ENCODE measurements at places on chromosomes 7 and 10. TPM values are rescaled to one million over a fixed set of nuclear protein-coding genes. Genes with fewer than 3 reads are reported as not detected.

WDR91 gene
- total RNA-seq = 8.3 TPM

COBL gene
- not detected for total RNA-seq

NUDT5 gene
- 33.2 TPM for total RNA-seq

SCART1 gene
- total RNA-seq = 2.1 TPM

PTPRZ1 gene
- total RNA-seq = not detected

SKIDA1 gene
- total RNA-seq = not detected

MYPN gene
- total RNA-seq = 14.5 TPM

OR2A42 gene
- 0.32 TPM for total RNA-seq

C10orf88 gene
- total RNA-seq = 15.0 TPM

PRKG1 gene
- 21.8 TPM for total RNA-seq

MSMB gene
- not detected for total RNA-seq

GRCh38 chr10:81428456-81429134 lies 446.4 kb upstream of the NRG3 start:
- DNase-seq = no peak

- DNase-seq = peak; percentile 99
These were observed 43.4 kb downstream of the HIPK2 start for GRCh38 chr7:139734395-139734794.

DNA sequence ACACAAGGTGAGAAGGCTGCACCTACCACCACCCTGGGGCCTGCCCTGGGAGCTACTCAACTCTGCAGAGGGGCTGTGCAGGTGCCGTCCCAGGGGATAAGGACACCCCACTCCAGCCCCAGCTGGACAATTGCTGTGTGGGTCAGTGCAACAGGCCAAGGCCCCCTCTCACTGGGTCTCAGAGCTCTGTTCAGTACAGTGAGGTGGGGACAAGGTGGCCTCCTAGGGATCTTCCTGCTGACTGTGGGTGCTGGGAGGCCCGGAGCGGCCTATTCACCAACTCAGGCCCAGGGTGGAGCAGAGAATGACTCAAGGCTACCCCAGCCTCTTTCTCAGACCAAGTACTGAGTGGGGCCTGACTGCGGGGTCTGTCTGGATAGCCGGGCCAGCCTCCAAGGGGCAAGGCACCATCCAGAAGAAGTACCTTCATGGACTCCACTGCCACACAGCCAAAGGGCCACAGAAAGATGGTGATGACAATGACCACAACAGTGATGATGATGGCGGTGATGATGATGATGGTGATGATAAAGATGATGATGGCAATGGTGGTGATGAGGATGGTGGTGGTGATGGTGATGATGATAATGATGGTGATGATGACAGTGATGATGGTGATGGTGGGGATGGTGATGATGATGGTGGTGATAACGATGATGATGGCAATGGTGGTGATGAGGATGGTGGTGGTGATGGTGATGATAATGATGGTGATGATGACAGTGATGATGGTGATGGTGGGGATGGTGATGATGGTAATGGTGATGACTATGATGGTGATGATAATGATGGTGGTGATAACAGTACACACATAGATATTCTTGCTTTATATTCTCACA lies 59.8 kb upstream of the DNAAF5 start:
- DNase-seq = no peak

DNA sequence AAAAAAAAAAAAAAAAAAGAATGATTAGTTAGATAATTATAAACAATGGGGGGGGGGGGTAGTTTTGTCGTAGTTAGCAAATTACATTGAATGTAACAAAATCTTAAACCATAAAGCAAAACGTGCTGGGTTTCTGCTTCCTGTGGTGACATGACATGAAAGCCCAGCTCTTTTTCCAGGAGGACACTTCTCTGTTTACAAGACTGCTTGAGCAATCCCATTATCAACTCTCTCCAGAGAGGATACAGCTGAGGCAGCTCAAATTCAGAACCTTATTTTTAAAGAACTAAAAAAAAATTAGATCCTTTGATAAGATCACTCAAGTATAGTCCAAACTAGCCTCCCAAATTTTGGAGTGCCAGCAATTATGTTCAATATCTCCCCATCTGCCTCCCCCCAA lies 58.6 kb downstream of the ADRB1 start:
- DNase-seq = peak; percentile 5

- peak; percentile 97 for DNase-seq
These were observed 77.6 kb downstream of the BICC1 start for GRCh38 chr10:58590152-58590840.

GRCh38 chr7:8783229-8783628 lies 349.8 kb downstream of the NXPH1 start:
- DNase-seq = no peak

- DNase-seq = no peak
These were observed 29.5 kb upstream of the DNAAF5 start for GRCh38 chr7:696812-697551.

GRCh38 chr10:80685355-80685754 lies 147.7 kb downstream of the SH2D4B start:
- DNase-seq = no peak

GRCh38 chr7:157016352-157017041 lies 6.0 kb upstream of the MNX1 start:
- DNase-seq = no peak

DNA sequence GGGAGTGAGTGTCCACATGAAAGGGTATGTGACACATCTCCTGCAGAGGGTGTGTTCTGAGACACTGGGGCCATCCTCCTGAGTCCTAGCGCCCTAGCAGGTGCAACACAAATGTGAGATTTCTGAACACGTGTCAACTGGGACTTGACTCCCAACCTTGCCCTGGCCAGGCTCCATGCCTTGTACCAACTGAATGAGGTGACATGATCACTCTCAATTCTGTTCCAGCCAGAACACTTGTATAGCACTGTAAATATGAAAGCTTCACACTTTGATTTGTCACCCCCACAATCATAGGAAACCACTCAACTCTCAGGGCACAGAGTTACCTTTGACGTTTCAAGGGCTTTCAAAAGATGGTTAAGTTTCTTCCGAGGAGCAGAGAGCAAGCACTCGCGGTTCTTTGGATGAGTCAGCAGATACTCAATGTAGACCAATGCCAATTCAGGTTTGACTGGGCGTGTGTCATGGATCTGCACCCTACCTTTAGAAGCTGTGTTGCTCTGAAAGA lies 48.6 kb downstream of the NCAPG2 start:
- no peak for DNase-seq

- peak; percentile 39 for DNase-seq
These were observed 106.3 kb downstream of the ATXN7L1 start for GRCh38 chr7:105769901-105770628.

DNA sequence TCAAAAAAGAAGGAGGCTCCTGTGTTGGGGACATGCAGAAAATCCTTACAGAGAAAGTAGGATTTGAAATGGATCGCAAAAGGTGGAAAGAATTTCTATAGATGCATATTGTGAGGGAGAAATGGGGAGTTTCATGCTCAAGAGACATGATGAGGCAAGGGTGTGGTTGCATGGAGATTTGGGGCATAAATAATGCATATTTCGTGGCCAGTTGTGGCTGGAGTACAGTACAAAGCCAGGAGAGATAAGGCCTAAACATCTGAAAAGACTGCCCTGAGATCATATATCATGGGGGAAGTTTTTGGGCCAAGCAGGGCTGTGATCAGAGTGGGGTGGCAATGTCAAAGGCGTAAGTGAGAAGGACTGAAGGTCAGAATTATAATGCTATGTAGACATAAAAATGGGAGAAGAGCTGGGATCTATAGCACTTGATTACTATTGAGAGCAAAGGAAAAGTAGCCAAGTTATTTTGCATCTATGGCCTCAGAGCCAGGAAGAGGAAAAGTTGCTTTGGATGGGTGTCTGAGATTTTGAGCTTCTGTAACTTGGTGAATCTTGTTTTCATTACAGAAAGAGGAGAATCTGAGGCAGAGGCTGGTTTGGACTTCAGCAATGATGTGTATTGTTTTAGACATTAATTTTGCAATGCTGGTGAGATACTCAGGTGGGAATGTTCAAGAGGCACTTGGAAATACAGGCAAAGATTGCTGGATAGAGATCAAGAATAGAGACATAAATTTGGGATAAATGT lies 166.6 kb downstream of the INHBA start:
- DNase-seq = no peak

DNA sequence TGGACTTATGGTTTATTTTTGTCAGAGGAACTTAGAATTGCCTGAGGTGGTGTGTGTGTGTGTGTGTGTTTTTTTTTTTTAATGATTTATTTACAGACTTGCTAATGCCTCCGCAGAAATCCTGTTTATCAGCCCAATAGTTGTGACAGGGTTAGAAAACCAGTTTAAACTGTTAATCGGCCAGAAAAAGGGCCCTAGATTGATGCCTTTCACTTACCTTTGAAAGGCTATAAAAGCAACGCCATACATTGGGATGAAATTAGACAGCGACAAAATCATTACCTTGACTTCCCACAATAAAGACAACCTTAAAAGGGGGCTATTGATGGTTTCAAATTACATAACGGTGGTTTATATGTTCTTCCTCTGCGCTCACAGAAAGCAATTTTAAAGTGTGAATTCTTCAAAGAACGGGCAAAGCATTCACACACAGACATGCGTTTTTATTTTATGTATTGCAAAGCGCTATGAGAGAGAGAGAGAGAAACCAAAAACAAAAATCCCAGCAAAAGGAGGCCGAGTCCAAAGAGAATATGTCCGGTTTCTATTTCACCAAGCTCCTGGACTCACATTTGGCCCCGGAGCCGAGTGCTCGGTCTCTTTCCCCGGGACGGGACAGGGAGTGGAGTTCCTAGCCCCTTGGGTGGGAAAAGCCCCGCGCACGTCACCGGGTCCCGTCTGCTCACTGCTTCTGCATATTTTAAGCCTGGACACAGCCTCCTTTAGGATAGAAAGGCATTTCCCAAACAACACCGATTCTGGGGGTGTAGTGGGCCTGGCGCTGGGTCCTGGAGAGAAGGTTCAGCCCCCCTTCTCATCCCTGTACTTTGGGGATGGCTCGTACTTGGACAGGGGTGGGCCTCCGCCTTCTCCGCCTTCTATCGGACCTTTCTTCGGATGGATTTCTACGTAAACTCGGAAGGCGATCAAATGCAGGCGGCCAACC lies 26.8 kb upstream of the VAX1 start:
- DNase-seq = peak; percentile 23

GRCh38 chr10:59234816-59235429 lies 58.5 kb downstream of the PHYHIPL start:
- DNase-seq = peak; percentile 72

DNA sequence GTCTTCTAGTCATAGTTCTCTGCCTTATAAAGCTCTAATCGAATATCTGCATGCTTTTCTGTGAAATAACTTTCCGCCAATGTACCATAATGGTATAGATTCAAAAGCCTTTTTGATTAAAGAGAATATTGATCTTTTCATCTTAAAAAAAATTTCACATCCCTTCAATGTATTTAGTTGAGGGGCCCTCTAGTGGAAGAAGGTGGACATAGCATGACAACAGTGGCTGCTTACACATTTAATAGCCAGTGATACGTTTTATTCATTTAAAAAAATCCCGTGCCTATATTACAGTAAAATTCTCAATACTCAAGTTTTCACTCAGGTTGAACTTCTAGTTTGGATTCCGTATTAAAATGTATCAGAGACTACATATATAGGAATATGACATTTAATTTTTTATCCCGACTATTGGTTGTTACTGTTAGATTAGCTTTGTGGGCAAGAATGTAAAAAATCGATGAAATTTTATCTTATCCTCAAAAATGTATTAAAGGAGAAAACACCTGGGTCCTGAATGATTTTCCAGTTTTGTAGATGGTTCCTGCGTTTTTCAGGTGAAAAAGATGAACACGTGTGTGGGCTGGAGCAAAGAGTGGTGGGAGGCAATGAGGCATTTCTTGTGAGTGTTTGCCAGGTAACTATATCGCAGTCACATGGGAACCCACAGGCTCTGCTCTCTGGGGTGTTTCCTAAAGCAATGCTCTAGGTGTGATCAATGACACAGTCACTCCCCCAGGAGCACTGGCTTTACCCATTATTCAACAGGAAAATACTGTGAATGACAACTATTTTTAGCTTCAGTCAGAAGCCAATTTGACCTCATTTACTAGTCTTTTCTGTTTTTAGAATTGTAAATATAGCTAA lies 24.1 kb upstream of the PNLIP start:
- peak; percentile 58 for DNase-seq

- DNase-seq = no peak
These were observed 107.2 kb upstream of the PPIF start for GRCh38 chr10:79239924-79240581.

DNA sequence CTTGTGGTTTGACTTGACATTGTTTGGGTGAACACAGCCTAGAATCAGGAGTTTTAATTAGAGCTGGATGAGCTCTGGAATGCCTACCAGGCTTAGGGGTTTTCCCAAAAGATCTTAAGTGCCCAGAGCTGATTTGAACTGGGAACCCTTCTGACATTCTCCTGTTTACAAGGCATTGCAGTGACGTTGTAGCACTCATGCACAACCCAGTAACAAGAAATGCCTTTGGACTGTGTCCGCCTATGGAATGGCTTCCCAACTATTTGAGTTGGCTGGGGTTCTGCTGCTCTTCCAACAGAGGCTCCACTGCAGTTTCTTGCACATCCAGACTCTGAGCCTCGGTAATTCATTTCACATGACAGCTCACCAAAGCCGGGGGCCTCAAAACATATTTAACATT lies 76.7 kb upstream of the MKX start:
- peak; percentile 53 for DNase-seq

DNA sequence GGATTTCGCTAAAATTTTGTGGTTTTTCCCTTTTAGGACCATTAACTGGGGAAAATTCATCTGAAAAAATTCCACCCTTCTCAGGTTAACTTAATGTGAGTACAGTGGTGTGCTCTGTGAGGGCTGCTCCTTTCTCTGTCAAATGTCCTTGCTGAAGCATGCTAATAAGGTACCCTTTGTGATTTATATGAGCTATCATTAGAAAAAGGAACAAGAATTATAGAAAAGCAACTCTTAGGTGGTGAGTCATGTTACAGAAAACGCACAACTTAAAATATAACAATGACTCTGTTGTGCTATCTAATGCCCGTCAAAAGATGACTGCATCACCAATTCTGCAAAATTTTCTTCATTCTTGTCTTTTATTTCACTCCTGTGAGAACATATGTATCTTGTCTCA lies 162.0 kb upstream of the MAGI2 start:
- no peak for DNase-seq

DNA sequence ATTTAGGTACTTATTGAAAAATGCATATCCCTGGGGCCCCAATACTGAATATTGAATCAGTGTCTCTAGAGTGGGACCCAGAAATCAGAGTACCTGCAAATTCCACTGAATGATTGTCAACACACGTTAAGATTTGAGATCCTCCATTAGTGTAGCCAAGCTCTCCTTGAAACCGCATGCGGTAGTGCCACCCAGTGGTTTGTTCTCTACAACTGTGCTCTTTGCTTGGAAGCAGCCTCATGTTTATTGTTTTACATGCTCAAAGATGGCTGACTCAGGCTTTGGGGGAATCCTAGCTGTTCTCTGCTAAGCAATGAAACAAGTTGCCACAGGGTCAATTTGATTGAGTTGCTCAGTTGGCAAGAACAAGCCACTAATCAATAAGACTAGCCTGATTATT lies 340.2 kb upstream of the CELF2 start:
- DNase-seq = peak; percentile 82

Measured in GM23248 (cell line).